Transverse colon (tissue), 4 donors: ENCODE measurements at places on chromosomes 5 and 9.

DNA sequence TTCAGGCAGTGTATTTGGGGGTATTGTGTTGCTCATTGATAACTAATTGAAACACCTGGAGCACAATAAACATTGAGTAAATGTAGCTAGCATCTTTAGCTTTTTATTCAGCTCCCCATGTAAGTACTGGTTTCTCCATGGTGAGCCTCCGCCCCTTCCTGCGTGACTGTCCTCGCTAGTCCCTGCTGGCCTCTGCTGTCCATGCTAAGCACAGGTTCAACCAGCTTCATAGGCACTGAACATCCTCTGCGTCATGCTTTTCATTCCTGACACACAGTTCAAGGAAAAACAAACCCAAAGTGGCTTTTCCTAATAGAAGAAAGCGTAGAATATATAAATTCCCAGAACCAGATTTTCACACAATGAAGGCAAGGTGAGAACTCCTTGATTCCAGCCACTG, 27.3 kb upstream of the DAP start:
- DNase-seq: no peak

DNA sequence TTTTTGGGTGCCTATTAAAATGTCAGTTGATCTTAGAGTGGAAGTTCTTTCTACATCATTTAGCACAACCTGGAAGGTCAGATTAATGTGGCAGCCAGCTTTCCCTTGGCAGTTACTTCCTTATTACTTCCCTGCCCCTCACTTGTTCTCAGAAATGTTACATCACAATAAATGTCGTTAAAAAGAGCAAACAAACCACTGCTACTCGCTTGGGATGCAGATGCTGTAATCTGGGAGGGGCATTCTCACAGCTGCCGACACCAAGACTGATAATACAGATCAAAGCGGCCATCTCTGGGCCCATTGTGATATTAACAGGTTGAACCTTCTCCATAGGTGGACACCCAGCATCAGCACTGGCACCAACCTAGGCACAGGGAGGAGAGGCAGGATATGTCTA, 29.3 kb downstream of the PLAC8L1 start:
- DNase-seq: peak; percentile 49

- DNase-seq: peak; percentile 58
Measured at GRCh38 chr9:72315089-72315509, 49.9 kb downstream of the ZFAND5 start.

- no peak for DNase-seq
Measured at GRCh38 chr9:73264631-73265030, 113.0 kb downstream of the ANXA1 start.

DNA sequence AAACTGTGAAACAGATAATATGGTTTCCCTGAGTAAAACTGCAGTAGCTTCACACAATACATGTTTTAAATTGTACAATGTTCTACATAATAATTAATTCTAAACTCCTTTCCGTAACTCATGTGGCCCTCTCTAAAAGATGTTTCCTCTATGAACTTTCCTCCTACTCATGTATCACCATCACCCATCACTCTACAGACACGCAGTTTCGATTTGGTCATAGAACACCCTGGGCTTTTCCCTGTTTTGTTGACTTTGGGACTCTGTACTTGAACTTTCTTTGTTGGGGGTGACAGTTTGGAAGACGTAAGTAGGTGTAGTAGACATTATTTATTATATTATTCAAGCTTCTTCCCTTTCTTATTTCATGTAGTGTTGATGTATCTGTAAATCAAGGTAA, 44.1 kb upstream of the GABRA6 start:
- DNase-seq: no peak

GRCh38 chr9:3858961-3859360, 333.2 kb upstream of the RFX3 start:
- DNase-seq: no peak

DNA sequence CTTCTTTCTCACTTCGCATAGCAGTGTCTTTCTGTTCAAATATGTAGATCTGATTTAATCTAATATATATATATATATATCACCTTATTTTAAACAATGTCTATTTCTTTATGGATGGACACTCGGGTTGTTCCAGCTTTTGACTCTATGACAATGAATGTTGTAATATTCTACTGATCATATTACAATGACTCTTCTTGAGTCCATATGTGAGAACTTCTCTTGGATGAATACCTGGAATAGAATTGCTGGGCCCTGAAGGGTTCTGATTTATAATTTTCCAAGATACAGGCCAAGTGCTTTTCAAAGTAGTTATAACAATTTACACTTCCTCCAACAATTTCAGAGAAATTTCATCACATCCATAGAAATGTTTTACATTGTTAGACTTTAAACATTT, 28.8 kb downstream of the NTRK2 start:
- DNase-seq: no peak

DNA sequence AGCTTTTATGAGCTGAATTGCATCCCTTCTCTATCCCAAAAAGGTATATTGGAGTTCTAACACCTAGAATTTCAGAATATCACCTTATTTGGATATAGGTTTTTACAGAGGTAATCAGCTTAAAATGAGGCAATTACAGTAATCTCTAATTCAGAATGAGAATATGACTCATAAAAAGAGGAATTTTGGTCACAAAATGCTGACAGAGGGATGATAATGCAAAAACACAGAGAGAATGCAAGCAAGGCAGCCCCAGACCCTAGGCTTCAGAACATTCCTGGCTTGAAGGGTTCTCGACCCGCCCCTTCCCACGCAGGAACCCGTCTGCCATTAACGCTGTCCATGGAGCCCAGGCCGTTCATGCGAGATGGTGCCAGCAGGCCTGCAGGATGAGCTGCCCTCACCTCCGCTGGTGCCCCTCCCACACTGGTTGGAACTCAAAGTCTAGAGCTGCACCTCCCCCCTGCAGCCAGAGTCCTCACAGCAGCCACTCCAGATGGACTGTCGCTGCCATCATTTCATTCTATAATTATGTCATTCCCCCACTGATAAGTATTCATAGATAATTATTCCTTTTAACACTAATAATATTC, 1173.4 kb upstream of the ACO1 start:
- DNase-seq: peak; percentile 7

DNA sequence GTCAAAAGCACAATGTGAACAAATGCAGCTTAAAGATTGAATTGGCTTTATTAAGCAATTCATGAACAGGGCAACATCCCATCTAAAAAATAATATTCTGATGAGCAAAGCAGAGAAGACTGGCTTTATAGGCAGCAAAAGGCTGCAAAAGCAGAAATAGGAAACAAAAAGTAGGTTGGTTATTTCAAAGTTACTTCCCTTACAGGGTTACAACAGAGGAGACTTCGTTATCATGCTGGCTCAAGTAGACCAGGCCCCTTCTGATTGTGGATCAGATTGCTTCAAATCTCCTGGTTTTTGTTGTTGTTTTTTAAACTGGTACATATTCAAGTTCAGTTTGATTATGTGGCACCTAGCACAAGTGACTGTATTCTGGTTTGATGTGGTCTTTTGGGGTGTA, 73.1 kb downstream of the MAN2A1 start:
- no peak for DNase-seq

- peak; percentile 29 for DNase-seq
Measured at GRCh38 chr9:83596899-83597504, 25.9 kb upstream of the IDNK start.

- no peak for DNase-seq
Measured at GRCh38 chr5:68027519-68027918, 188.0 kb upstream of the PIK3R1 start.

DNA sequence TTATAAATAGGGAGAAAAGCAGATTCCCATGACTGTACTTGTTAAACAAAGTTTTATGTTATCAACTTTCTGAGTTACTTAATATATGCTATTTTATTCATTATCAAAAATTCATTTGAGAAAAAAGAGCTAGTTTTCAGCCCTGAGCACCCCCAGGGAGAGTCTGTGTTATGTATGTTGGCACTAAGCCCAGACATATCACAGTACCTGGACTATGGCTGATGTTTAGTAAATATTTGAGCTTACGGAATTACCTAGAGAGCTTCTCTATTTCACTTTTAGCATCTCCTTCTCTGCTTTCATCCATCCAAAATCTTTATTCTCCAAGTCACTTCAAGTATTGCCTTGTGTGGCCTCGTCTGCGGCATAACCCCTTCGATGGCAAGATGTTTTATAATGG, 225.9 kb upstream of the PCSK5 start:
- DNase-seq: no peak

- no peak for DNase-seq
Measured at GRCh38 chr5:63573380-63573779, 388.9 kb downstream of the HTR1A start.

DNA sequence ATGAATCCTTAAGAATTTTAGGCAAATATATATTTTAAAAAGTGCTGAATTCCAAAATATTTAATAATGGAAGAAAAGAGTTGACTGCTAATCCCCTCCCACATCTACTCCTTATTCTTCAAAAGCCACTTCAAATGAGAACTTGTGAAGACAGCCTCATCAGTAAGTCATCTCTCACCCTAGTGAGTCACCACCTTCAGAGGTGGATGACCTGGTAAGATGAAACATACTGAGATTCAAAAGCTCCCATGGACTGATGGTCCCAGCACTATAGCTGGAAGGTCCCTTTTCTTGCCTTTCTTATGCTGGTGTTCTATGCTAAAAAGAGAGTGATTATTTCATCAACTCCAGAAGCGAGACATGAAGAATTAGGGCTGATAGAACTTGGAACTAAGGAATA, 37.8 kb upstream of the SPDL1 start:
- no peak for DNase-seq

- no peak for DNase-seq
Measured at GRCh38 chr9:21872696-21873095, 70.3 kb downstream of the MTAP start.

DNA sequence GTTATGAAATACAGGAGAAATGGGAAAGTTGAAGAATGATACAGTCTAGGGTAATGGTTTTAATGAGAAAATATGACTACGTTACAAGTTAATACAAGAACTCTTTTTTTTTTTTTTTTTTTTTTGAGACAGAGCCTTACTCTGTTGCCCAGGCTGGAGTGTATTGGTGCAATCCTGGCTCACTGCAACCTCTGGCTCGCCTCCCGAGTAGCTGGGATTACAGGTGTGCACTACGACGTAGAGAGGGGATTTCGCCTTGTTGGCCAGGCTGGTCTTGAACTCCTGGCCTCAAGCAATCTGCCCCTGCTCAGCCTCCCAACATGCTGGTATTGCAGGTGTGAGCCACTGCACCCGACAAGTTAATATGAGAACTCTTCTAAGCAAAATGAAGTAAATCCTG, 77.1 kb upstream of the SELENOP start:
- DNase-seq: no peak

DNA sequence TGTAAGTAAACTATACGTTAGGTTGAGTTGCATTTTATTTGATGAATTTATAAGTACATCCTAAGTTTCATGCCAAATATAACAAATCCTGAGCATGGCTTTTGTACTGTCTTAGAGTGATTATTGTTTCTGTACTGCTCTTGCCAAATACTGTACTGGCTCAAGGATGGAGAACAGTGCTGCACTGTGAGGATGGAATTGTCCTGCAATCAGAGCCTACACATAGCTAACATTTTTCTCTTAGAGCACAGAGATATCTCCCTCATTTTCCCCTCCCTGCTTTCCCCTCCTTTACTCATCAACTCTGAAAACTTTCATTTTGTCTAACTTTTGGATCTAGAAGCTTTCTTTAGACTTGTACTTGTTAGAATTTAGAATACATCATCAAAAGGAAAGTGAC, 28.3 kb downstream of the LRRC70 start:
- DNase-seq: no peak

DNA sequence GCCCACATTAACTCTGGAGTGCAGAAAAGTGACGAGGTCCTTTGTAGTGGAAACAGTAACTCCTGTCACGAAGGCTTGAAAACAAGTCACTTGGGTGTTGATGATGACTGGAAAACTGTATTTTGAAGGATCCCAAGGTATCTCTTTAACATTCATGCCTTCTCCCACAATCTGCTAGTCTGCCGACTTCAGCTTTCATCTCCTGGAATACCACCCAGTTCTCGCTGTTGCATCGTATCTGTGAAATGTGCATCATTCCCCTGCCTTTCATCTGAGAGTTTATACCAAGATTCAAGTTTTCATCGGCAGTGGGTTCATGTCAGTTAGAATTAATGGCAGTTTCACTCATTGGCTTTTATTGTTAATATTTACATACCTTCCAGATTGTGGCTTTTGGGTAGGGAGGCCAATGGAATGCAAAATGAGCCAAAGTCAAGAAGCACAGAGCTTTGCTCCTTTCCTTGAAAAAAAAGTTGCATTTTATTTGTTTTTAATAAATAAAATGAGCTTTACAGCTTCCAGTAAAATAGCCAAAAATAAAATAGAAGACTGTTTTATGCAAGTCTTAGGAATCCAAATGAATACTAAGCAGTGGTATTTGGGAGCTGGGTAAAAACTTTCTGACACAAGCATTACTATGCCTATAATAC, 575.2 kb upstream of the WWC1 start:
- DNase-seq: no peak

GRCh38 chr9:126449725-126450667, 123.4 kb downstream of the MVB12B start:
- no peak for DNase-seq

DNA sequence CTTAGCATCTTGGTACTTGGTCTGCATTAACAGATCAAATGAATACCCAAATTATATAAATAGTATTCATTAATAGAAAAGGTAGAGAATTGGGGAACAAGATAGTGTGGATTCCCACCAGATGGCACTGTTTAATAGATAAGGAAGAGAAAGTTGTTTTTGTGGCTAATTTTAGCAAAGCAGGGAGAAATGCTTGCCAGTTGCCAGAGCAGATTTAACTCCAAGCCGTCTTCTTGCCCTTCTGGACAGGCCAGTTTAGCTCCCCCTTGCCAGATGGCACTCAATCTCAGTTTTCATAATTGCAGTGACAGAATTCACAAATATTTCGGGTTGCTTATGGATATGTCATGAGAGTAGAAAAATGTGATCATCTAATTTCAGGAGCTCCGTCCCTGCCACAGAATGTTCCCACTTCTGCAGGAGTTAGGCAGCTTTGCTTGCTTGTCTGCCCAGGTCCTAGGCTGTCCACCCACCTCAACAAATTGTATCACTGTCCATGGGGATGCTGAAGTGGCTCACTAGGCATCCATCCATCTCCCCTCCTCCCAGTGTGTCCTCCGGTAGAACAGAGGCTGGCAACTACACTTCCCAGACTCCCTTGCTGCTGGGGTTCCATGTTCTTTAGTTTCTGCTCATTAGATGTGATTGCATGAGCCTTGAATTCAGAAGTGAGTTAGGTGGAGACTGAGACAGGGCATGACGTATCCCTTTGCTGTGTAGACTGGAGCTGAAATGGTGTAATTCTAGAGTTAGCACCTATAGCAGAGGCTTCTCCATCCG, 11.8 kb upstream of the HEXB start:
- DNase-seq: no peak

GRCh38 chr9:124781967-124782660, 5.2 kb downstream of the OLFML2A start:
- peak; percentile 4 for DNase-seq

DNA sequence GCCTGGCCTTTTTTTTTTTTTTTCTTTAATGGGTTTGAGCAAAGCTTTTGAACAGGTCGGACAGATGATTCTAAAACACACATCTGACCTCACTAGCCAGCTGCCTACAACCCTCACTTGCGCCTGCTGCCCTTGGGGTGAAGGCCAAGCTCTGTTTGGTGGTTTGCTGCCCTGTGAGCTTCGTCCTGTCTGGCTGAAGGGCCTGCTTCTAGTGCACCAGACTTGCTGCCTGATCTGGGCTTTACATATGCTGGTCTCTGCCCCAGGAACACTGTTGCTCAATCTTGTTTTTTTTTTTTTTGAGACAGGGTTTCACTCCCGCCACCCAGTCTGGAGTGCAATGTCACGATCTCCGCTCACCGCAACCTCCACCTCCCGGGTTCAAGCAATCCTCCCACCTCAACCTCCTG, 16.4 kb upstream of the DOLPP1 start:
- no peak for DNase-seq

GRCh38 chr5:21847300-21847699, 1005.8 kb downstream of the CDH12 start:
- DNase-seq: no peak

GRCh38 chr5:170882345-170882744, 20.5 kb downstream of the RANBP17 start:
- DNase-seq: no peak
